ENCODE measurements at places on chromosomes 16 and 17.
A peak's percentile ranks its signal among the peaks of the same experiment; 100 is the strongest.

DNA sequence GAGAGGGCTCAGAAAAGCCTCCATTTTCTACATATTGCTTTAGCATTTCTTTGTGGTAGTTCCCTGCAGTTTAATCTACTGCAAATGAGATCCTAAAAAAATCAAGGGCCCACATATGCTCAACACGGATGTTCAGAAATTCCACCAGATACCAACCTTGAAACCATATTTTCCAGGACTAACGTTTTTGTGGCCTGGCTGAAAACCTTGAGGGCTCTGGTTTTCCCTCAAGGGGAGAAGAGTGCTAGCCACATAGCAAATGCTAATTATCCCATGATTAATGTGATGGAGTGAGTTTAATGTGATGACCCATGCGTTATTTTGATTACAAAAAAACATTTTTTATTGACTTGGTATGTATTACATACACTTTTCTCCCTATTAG lies 68.9 kb downstream of the SNX11 start:
- DNase-seq, result no peak

DNA sequence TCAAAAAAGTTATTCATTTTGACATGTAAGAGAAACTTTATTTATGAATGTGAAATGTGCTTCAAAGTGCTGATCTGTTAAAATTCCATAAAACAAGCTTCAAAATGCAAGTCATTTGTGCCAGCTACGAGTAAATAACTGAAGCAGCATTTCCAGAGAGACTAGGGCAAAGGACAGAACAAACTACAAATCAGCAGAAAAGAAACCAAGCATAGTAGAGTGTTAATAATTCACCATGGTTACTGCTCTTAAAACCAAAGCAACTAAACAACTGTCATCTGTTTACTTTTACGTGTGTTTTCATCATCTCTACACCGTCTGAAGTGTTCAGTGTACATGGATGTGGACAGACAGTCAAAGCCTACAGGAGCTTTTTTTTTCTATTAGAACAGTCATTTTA lies 1.6 kb upstream of the ASPA start:
- no peak for DNase-seq

- no peak for DNase-seq
Observed at GRCh38 chr17:11264183-11264871, 23.3 kb downstream of the SHISA6 start.

DNA sequence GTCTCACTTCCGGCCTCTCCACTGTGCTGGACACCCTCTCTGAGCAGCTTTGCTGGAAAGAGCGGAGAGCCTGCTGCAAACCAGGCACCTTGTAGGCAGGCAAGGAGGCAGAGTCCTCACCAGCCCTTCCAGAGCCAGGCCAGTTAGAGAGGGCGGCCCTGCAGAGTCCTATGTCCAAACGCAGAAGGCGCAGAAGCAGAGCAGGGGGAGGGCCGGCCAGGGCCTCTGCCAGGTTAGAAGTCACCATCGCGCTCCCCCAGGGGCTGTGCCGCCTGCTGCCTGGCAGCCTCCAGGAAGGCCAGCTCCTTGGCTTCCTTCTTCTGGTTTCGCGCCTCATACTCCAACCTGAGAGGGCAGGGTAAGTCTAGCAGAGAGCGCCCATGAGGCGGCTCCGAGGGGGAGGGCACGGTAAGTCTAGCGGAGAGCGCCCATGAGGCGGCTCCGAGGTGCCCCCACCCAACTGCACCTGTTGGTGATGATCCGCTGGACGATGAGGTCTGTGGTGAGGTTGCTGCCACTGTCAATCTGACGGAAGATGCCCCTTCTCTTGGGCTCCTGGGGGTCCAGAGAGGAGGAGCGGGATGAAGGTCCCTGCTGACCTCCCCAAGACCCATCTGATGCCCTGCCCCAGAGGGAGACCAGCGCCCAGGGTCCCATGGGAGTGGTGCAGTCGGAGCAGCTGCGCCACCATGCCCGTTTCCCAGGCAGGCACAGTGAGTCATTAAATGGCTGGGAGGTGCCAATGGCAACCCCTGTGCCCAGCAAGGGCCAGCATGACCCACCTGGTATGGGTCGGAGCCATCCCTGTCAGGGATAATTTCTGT lies 2.8 kb downstream of the NPB start:
- no peak for DNase-seq

GRCh38 chr17:45145035-45145389 lies 3.3 kb upstream of the HEXIM1 start:
- no peak for DNase-seq

GRCh38 chr16:23587726-23588125 lies 8.4 kb downstream of the NDUFAB1 start:
- no peak for DNase-seq

DNA sequence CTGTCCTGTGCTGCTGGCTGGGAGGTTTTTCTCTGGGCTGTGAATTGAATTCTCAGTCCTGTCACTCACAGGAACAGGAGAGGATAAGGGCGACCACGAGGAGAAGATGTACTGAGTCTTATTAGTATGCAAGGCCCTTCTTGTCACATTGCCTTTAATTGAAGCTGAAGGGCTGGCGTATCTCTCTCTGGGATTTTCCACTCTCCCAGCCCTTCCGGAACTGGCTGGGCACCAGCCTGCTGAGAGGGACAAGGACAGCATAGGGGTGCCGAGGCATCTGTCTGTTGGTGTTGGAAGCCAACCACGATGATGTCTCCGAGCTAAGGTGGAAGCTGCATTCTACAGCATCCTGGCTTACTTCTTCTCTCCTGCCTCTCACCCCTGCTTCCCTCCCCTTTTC lies 33.2 kb downstream of the GPRC5B start:
- DNase-seq, result no peak

DNA sequence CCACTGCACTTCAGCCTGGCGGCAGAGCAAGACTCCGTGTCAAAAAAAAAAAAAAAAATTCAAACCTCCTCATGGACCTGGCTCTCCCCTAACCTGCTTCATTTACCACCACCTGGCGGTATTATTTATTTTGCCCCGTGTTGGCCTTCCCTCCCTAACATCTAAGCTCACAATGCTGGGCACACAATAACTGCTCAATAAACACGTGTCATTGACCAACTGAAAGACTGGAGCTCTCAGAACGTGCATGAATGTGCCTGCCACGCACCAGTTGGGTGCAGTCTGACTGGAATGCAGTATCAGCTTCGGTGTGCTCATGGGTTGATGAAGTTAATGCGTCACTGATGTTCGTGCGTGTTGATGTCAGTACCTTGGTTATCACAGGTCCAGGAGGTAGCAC lies 64.4 kb upstream of the CDC42EP4 start:
- no peak for DNase-seq

DNA sequence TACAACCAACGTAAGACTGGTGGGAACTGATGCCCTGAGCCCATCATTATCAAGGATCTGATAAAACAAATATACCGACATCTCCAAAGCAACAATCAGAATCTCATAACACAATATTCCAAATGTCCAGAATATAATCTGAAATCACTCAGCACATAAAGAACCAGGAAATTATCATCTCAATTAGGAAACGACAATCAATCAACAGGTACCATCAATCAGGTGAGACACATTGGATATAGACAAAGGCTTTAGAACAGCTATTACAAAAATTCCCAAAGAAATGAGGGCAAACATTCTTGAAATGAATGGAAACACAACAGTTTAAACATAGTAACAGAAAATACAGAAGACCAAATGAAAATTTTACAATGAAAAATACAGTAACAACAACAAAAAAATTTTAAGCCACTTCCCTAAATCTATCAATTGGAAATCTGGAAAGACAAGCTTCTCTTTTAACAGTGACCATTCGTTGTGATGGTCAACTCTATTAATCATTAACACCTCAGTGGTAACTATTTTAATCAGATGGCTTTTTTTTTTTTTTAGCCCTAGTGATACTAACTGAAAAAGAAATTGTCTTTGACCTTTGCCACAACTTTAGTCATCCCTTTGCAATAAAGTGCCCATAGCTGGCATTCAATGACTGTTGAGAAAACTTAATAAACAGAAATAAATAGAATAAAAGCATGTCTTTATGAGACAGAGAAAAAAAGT lies 70.4 kb downstream of the USP32 start:
- DNase-seq, result no peak

DNA sequence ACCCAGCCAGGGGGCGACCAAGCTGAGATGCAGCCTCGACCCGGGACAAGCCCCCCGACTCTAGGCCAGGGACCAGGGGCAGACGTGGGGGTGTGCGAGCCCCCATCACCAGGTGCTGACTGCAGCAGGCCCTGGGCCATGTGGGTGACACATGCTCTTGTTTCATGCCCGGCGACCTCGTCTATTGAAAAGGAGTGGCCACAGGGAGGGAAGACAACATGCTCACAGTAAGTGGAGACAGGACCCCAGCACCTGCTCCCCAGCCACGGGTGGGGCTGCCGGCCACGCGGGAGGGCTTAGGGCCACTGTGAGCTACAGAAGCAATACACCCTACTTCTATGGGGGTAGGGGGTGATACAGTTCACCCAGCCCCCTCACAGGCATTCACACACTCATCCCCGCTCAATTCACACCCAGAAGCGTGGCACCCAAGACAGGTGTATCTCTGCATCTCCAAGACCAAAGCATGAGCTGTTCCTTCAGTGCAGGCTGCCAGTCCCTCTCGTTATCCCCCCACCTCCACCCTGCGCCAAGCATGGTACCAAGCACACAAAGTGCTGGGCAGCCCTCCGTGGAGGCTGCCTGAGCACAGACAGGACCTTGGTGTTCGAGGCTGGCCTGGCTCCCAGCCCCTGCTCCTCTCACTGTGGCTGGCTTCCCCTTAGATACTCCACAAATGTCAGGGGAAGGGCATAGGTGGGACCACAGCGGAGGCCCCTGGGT lies 13.6 kb downstream of the VASN start:
- no peak for DNase-seq

GRCh38 chr17:76540381-76541300 lies 797 bp downstream of the PRCD start:
- no peak for DNase-seq

DNA sequence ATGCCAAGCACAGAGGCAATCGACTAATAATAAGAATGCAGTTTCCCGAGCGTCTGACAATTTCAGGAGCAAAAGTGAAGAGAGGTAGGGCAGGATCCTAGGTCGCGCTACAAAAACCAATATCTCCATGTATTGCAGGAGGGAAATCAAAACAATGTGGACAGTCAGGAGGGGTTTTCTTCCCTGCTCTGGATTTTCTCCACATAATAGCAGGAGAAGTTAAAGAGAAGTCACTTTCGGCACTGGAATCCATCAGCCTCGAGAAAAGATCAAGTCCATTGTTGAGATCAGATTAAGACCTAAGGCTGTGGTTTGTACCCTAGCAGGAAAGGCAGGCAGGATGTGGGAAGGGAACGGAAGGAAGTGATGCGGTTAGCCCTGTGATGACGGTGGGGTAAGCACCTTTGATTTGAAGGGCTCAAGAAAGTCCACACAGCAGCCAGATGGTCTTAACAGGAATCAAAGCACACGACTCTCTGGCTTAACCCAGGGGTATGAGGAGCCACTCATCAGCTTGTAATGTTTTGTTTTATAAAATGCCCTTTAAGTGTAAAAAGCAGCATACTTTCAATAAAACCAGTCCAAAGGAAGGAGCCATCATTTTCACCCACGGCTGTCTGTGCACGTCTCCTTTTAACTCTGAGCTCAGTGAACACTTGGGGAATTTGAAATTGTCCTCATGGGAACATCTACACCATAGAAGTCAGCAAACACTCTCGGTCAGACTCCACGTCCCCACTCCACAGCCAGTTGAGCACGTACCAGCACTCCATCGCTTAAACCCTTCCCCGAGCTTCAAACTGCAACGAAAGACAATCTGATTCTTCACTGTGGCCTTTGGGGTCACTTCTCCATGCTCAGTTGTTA lies 15.8 kb upstream of the AKTIP start:
- peak; percentile 66 for DNase-seq

DNA sequence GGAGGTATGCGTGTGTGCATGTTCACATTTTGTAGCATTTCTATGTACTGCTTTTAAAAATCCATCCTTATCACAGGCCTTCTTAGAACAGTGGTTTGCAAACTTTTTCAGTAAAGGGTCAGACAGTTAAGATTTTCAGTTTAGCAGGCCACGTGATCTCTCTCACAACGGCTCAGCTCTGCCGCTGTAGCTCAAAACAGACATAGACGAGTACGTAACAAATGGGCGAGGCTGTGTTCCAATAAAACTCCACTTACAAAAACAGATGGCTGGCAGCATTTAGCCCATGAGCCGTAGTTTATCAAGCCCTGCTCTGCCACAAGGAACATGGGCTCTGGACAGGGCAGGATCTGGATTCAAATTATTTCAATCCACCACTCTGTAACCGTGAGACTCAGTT lies 141.8 kb downstream of the XYLT1 start:
- DNase-seq, result no peak

GRCh38 chr17:4768298-4768697 lies 3.4 kb upstream of the TM4SF5 start:
- no peak for DNase-seq

DNA sequence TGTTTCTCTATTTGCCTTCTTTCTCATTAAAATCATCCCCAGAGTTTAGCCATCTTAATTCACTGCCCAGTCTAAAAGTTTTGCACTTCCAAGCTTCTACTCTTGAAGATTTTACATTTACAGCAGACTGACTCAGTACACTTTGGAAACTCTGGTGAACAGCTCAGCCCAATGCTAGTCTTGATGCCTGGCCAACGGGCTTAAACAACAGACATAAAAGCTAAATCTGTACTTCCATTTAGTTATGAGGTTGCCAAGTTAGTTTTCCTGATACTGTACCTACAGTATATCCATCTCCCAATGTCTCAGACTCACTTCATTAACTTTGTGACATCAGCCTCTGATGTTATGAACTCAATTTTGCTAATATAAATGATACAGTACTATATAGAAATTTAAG lies 891.8 kb upstream of the SOX9 start:
- no peak for DNase-seq

DNA sequence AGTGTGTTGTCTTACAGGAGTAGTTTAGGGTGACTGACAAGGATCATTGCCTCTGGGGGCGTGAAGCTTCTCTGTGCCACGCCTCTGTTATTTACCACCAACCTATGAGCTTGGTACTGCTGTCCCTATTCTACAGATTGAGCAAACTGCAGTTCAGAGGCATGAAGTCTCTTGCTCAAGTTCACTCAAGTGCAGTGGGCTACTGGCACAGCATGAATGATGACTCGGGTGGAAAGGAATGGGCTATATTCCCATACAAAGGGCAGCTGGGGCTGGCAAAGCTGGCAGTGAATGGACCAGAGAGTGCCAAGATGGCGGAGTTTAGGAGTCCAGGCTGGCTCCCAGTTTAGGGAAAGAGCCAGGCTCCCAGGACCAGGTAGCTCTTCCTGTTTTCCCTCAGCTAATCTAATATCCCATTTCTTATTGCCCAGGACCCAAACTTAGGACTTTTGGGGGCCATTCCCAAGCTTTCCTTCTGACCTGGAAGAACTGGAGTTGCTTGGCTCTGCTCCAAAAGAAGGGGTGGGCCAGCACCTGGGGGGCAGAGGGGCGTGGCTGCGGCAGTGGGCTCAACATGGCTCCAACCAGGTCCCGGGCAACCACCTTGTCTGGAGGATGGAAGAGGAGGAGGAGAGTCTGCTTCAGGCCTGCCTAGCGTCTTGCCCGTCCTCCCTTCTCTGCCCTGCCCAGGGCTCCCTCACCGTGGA lies 12.9 kb downstream of the PLK1 start:
- DNase-seq, result no peak

All from T-helper 9 cell (primary cell).